Cerebellar cortex (tissue), 1 donor: ENCODE measurements at places on chromosomes 4 and X.

DNA sequence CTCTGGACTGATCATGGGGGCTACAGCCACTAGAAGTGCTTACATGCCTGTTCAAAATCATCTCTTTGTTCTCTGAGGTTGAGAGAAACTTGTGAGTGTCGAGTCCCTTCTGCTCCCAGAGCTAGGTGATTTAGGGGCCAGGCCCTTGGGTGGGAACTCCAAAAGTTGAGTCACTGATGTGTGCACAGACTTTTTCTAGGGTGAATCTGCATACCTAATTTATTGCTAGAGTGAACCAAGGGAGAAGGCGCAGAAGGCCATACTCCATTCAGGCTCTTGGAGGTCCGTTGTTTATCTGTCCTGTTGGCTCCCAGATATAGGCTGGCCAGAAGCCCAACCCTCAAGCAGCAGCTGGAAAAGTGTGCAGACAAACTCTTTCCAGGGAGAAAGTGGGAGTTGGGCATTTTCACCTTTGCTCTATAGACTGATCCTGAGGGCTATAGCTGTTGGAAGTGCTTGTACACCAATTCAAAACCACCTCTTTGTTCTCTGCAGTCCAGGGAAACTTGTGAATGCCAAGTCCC lies 80.8 kb upstream of the ARX start:
- DNase-seq = no peak

- no peak for DNase-seq
Measured at GRCh38 chrX:22338740-22339139, 66.0 kb downstream of the CBLL2 start.

DNA sequence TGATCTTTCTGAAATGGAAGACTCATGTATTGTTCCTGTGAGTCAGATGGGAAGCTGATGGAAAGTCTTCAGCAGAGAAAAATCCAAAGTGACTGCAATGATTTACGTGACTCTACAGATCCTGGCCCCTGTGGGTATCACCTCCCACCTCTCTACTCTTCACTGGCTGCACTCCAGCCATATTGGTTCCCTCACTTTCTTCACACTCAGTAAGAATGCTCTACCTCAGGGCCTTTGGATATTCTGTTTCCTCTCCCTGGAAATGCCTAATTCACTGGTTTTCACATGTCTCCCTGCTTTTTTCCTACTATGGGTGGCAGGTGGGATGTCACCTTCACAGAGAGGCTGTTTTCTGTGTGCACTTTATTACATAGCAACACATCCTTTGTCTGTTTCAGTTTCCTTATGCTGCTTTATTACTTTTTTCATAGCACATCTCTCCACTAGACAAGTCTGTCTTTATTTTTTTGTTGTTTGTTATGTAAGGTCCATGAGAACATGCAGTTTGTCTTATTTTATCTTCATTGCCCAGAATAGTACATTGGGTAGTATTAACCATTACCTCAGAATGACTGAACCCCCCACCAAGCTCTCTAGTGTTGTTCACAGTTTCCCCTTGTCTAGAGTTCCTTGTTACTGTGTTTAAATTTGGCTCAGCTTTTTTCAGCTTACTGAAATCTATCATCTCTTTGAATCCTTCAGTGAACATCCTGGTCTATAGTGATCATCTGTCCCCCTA lies 57.6 kb upstream of the CLNK start:
- no peak for DNase-seq

DNA sequence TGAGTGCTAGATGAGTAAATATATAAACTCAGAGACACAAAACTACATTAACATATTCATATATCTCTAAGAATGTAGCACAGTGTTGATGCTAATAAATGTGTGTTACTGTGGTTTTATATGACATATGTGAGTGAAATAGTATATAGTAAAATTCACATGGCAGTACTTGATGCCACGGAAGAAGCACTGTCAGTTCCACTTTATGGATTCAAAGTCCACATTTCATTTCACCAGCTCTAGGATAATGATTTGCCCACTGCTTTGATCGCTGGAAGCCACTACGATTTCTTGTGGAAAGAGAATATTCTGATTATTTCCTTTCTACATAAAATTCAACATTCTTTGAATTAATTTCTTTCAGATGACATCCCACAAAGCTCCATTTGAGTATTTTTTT lies 181.2 kb downstream of the GBA3 start:
- no peak for DNase-seq

GRCh38 chr4:950136-951020 lies 18.1 kb downstream of the TMEM175 start:
- no peak for DNase-seq

GRCh38 chr4:1933700-1934099 lies 62.5 kb downstream of the NSD2 start:
- DNase-seq = no peak

DNA sequence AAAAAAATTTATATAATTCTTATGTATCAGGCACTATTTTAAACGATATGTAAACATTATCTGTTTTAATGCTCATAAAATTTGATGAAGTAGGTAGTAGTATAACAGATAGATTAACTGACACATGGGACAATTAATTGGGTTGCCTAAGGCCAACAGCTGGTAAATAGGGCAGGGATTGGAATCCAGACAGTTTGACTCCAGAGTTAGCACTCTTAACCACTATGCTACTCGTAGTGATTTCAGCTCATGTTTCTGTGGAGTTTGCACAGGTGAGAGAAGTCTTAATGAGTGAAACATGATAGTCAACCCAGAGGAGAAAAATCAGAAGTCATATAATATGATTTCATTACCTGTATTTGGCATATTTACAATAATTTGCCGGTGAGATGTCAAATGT lies 126.0 kb upstream of the WDFY3 start:
- DNase-seq = no peak

DNA sequence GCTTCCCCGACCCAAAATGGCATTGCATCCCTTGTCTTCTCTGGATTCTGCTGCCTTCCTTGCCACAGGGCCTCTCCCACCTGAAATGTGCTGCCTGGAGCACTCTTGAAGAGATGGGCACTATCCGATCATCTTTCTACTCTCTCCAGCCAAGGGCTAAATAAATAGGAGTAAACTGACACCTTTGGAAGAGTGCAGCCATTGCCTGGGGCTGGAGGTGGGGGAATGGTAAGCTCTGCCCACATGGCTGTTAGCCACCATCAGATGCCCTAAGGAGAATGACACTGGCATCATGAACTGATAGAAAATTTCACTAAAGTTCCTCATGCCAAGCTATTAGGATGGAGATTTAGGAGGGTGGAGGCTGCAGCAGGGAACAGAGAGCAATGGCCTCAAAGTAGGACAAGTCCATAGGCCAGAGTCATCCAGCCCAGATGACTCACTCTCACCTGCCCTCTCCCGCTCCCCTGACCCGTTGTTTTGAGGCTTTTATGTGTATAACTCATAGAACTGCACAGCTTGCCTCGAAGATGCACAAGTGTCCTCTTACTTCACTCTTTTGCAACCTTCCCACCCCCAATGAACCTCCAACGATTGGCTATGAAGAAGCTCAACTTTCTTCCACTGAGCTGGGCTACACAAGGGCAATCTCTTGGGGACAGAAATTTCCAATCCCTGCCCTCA lies 822 bp upstream of the PFKFB1 start:
- DNase-seq = no peak

- DNase-seq = no peak
Measured at GRCh38 chrX:54193085-54193821, 10.2 kb upstream of the FAM120C start.

DNA sequence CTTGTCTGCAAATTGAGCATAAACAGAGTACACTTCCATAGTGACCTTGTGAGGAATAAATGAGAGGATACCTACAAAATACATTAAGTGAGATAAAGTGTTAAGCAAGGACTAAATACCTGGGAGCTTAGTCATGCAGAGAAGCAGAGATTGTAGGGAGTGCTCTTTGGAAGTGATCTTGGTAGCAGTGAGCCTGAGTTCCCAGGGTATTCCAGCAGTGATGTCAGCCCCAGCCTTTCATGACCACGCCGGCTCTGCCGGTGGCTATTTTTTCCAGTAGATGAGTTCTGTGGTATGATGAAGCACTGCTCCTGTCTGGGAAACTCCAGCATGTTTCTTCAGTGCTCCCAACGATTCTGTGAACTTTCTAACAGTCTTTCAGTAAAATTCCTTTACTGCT lies 391.5 kb upstream of the IGFBP7 start:
- no peak for DNase-seq

DNA sequence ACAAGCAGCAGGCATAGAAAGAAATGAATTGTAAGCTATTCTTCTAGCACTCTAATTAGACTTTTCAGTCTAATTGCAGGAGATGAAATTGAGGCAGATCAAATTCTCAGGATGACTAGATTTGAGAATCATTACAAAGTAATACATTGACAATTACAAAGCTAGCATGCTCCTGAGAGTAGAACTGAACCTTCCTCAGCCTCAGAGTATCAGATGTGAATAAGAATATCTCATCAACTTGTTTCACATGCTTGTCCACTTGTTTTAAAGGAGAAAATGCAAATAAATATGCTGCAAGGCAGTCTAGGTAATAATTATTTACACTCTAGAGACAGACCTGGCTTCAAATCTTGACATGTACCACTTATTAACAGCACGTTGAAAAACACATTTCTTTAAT lies 491.0 kb upstream of the MAGEB2 start:
- no peak for DNase-seq

DNA sequence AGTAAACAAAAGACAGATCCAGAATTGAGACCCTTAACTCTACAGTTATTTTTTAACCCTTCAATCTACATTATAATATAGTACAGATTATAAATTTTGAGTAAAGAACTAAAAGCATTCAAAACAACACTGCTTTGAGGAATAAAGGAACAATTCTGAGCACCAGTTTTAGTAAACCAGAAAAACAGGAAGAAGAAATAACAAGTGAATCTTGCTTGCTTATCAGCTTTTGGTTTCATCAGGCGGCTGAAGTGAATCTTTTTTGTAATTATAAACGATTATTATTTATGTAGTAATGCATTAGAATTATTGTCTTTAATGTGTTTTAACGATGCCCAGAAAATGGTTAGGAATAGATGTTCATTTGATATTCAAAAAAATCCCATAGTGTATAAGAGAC lies 305.4 kb downstream of the ARAP2 start:
- DNase-seq = no peak

DNA sequence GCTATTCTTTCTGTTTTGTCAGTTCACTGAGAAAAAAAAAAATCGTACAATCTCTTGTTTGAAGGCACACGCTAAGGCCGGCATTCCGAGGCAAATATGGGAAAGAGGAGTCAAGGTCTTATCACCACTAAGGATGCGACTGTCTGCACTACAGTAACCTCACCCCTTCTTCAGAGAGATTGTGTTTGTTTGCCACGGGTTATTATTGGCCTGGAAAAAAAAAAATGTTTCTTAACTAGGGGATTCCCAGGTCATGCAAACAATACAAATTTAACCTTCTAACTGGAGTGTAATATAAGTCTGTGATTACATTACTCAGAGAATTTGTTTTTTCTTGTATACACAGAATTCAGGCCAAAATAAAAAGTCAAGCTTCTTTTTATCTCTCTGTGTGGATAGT lies 168.3 kb downstream of the TMA16 start:
- DNase-seq = no peak

- peak; percentile 23 for DNase-seq
Measured at GRCh38 chrX:107766470-107767150, 9.0 kb downstream of the TSC22D3 start.

- DNase-seq = no peak
Measured at GRCh38 chrX:101693476-101693875, 33.8 kb upstream of the ARMCX2 start.

DNA sequence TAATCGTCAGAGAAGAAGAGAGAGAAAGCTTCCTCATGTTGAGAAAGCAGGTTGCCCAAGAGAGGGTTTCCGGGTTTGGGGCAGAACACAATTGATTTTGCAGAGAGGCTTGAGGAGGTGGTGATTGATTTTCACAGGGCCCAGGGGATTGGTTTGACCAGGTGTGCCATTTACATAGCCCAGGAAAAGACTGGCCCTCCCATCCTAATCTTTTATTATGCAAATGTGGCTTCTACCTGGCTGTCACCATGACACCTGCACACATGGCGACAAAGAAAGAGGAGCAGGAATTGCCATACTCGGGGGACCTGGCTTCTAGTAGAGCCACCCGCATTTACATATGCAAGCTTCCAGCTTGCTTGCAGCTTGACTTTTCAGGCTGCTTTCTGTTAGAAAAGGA lies 405.3 kb downstream of the PPP4R3C start:
- DNase-seq = no peak

GRCh38 chr4:155423671-155424070 lies 46.9 kb upstream of the MAP9 start:
- DNase-seq = peak; percentile 71

DNA sequence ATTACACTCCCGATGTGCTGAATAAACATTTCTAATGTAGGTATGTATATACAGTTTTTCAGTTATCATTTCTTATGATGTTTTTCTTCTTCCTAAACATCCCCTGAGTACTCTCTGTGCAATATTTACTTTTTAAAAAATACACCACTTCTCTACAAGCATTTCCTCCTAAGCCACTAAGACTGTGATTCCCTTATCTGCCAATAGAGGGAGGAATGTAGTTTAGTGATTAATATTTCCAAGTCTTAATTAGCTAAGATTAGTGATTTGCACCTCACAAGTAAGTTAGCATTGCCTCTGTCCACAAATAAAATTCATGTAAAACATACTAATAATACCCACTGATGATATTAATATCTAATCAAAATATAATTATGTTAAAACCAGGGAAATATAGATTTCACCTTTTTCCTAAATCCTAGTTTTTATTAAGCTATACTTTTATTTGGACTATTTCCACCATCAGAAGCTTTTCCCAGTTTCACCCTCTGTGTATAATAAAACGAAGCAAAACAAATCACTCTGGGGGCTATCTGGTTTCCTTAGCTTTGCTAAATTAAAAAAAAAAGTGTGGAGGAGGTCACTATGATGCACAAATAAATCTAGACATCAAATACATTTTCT lies 909.1 kb downstream of the FAT4 start:
- DNase-seq = peak; percentile 3

DNA sequence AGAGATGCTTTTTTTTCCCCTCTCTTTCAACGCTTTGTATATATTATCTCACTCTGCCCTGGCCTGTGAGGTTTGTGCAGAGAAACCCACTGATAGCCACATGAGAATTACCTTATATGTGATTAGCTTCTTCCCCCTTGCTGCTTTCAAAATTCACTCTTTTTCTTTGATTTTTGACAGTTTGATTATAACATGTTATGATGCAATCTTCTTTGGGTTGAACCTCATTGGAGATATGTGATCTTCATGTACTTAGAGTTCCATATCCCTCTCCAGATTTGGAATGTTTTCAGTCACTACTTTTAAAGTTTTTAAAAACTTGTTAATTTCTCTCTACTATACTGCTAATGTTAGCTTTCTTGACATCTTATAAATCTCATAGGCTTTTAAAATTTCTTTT lies 479.5 kb upstream of the AGA start:
- DNase-seq = no peak

DNA sequence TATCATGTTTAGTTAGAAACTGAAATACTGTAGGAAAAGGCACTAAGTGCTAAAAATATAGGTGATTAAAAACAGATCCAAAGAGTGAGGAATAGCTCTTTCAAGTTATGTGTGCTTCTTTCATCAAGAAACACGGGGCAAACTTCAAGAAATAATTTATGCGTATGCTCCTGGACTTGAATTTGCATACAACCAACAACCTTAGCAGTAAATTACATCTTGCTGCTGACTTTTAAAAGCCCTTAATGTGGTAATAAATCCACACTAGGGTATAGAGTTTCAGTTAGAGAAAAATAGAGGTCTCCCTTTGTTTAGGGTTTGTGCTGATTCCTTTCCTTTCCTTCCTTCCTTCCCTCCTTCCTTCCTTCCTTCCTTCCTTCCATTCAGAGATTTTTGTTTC lies 94.5 kb upstream of the GC start:
- no peak for DNase-seq

- DNase-seq = no peak
Measured at GRCh38 chr4:24000470-24000831, 110.6 kb upstream of the PPARGC1A start.
